ENCODE measurements at places on chromosomes 3 and 15.

DNA sequence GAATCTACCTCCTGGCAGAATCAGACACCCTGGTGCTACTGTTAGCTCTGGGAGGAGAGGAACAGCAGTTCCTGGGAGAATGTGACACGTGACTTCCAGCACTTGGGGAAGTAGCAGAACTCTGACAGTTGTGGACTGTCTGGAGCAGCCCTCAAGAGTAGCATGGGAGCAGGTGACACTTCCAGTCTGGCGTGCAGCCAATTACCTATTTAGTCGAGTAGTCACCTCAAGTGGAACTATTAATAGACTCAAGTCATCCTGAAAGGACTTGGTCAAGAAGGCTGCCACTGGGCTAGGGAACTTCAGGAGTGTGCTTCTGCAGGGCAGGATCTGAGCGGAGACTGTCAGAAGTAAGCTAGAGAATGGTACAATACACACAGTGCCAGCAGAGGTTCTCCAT lies 62.3 kb downstream of the MTHFS start:
- no peak for DNase-seq

DNA sequence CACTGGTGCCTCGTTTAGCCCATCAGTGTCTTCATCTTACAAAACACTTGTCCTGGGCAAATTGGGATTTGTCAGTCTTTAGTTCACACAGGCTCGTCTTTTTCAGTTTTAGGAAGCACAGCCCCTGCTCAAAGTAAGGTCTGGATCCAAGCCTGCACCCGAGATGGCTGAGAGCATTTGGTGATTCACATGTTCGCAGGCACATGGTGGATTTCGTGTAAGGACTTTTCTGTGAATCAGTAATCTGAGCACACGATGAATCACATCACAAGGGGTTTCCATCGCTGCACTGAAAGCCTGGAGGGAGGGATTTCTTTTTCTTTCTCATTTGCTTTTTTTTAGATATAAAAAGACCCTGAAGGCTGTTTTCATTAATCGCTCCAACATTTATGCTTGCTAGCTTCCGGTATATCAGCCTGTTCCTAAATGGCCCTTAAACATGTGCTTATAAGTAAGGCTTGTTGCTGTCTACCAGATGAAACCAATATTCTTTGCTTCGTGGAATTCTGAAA lies 435.6 kb upstream of the ATP10A start:
- no peak for DNase-seq

- DNase-seq, result no peak
Measured at GRCh38 chr3:193963808-193964516, 172.0 kb upstream of the HES1 start.

DNA sequence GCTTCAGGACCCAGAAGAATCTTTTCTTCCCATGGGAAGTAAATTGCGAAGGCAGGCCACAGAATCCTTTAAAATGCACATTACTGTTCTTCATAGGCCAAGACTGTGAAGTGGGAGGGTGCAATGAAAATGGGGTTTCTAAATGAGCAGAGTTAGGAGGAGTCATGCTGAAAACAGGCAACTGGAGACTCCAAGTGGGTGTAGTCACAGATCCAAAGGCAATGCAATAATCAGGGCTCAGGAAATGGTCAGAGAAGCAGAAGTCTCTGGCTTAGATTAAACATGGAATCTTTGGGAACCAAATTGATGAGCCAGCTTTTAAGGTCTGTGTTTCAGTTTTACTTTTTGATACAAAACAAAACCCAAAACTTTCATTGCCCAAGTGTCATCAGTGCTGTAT lies 37.6 kb downstream of the HHLA2 start:
- no peak for DNase-seq

GRCh38 chr3:127534161-127534451 lies 56.4 kb downstream of the TPRA1 start:
- DNase-seq, result no peak

DNA sequence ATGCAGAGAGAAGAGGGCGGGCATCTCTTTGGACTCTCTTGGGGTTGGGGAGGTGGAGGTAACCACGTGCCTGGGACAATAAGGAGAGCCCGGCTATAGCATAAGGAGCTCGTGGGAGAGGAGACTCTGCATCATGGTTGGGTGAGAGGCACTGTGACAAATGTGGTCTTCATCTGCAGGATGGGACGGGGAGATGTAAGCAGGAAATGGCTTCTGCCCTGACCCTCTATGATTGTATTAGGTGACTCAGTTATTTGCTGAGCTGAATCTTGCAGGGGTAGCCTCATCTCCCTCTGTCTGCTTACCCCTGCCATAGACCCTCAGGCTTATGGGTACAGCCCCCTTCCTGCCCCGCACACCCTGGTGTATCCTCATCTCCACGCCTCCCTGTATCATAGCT lies 48.7 kb downstream of the CORO2B start:
- DNase-seq, result no peak

- no peak for DNase-seq
Measured at GRCh38 chr3:152902141-152902669, 67.3 kb downstream of the P2RY1 start.

DNA sequence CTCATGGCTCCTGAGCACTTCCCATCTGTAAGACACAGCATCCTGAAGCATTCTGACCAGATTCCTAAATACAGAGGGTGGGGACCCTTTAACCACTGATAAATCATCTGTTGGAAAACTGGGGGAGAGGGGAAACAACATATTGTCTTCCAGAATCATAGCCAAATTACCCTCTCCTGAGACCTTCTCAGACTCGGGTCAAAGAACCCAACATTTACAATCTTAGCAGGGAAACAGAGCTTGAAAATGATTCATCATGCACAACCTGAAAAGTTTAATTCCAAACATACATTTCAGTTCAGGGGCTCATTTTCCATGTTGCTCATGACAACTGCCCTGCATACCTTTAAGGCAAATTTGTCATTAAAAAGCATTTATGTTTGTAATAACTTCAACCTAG lies 48.5 kb upstream of the TSPAN3 start:
- DNase-seq, result no peak

GRCh38 chr3:9066141-9066540 lies 102.9 kb upstream of the RAD18 start:
- DNase-seq, result no peak

GRCh38 chr3:30462721-30463470 lies 143.5 kb upstream of the TGFBR2 start:
- DNase-seq, result no peak

- peak; percentile 59 for DNase-seq
Measured at GRCh38 chr15:89740137-89740536, 10.9 kb downstream of the MESP1 start.

DNA sequence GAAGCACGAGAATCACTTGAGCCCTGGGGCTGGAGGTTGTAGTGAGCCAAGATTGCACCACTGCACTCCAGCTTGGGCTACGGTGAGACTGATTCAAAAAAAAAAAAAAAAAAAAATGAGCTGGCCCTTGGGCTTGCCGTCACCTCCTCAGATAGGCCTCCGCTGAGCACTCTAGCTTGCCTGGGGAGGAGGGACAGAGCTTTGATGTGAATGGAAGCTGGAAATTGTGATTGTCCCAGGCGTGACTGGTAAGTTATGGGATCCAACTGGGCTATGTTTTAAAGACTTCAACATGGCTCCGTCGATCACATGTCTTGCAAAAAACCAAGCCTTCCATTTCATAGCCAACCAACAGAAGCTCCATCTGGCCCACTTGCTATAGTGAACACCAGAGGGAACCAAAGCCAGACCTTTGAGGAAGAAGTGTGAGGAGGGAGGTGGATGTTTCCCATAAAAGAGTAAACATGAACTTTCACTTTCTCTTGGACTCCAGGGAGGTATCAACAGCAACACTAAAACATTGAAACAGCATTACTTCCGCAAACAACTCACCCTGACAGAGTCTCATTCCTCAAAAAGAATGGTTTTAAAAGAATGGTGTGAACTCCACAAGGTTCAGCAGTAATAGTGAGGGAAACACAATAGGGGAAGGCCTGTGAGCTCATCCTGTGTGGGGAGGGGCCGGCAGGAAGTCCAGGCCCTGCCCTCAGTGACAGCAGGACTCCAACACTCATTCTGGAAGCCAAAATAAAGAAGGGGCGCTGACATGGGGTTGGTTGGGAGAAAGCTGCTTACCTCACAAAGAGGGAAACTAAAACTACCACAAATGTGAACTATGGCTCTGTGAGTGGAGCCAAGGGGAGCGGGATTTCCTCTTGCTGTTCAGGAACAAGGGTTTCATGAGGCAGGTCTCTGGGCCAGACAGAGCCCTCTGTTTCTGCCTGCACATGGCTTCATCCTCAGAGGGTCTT lies 59.2 kb upstream of the IL12A start:
- DNase-seq, result no peak

GRCh38 chr15:74209997-74210671 lies 7.5 kb upstream of the STRA6 start:
- no peak for DNase-seq

DNA sequence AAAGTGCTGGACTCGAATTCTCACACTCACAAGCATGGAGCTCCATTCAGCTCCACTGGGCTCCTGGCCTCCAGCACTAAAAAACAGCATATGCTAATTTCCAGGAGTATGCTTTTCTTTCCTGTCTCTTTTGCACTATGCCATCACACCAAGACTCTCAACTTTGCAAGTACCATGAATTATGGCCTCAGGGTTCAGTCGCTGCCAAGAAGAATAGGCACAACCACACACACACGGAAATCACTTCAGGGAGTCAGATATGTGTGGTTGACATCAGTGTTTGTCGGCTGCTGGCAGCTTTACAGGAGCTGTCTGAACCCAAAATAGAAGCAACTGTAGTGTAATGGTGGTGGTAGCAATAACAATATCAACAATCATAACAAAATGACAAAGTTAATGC lies 305.0 kb upstream of the SLCO3A1 start:
- DNase-seq, result no peak

- DNase-seq, result no peak
Measured at GRCh38 chr3:133230195-133230594, 169.7 kb upstream of the BFSP2 start.

GRCh38 chr3:180040966-180041365 lies 4.2 kb upstream of the PEX5L start:
- no peak for DNase-seq

GRCh38 chr15:66756295-66756694 lies 54.3 kb downstream of the SMAD6 start:
- no peak for DNase-seq

DNA sequence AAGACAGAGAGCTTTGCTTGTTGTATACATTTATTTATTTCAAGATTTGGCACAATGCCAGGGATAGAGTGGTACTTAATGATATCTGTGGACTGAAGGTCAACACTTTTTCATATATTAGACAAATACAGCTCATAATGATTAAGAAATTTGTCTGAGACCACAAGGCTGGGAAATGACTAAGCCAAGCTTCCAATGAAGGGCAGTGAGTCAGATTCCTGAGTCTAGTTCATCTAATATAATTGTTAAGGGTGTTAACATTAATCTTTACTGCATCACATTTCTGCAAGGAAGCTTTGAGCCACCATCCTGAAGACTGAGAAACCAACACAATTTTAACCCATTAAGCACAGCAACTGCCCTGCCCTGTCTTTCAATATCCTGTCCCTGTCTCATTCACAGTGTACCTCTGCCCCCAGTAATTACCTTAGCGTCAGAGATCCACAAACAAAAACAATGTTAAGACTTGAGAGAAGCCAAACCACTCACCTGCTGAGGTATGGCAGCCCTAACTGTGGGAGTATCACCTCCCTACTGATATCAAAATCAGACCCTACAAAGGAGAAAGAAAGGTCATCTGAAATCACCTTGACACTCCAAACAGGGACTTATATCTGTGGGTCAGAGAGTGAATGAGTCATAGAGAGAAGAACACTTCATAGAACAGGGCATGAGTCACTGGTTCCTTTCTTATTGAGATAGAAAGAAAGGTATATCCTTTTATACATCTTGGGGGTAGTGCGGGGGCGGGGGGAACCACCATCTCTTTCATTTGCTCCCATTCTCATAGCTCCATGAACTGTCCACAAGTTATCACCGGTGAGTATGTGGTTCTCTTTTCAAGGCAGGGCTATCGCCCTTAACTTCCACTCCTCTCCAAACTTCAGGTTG lies 74.7 kb downstream of the MAGI1 start:
- peak; percentile 61 for DNase-seq

GRCh38 chr15:89126009-89126408 lies 37.8 kb downstream of the ABHD2 start:
- no peak for DNase-seq

GRCh38 chr3:31051226-31051625 lies 156.8 kb upstream of the GADL1 start:
- DNase-seq, result no peak

DNA sequence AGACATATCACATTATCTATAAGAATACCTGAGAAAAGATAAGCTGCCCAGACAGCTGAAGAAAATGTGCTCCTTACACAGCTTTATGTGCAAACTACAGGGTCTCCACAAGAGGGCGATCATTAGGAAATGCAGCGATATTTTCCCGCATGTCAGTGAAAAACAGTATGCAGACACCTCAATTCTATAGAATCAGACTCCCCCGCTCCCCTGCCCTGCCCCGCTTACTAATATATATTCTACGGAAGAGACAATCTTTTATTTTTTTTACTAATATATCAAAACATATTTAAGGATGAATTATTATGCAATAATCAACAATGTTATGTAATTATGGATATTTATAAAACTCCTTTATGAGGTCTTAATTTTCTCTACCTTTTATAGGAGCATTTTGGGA lies 681.3 kb downstream of the ROBO1 start:
- DNase-seq, result peak; percentile 21

Data from activated T-cell treated with anti-CD3 and anti-CD28 coated beads, Interleukin-2, amount 50 U/mL, for 48 hours (primary cell).